CD4-positive, alpha-beta T cell treated with Interleukin-10 for 1 hour (primary cell): ENCODE measurements at places on chromosomes 2 and 18.

DNA sequence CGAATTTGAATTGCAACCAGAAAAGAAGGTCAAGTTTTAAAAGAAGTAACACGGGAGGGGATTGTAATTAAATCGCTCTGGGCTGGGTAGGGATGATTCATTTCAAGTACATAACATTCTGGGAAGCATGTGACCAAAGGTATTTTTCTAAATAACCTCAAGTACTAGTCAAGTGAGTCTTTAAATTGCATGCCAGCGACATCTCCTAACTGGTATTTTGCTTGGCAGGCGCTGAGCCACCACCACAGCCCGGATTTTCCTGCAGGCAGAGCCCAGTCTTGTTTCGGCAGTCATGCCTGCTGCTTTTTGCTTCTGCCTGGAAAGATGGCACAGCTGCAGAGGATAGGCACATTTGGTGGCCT, 33.7 kb upstream of the NPAS2 start:
- DNase-seq, result no peak

- DNase-seq, result no peak
These were observed 236.9 kb downstream of the LDLRAD4 start for GRCh38 chr18:13455471-13455870.

DNA sequence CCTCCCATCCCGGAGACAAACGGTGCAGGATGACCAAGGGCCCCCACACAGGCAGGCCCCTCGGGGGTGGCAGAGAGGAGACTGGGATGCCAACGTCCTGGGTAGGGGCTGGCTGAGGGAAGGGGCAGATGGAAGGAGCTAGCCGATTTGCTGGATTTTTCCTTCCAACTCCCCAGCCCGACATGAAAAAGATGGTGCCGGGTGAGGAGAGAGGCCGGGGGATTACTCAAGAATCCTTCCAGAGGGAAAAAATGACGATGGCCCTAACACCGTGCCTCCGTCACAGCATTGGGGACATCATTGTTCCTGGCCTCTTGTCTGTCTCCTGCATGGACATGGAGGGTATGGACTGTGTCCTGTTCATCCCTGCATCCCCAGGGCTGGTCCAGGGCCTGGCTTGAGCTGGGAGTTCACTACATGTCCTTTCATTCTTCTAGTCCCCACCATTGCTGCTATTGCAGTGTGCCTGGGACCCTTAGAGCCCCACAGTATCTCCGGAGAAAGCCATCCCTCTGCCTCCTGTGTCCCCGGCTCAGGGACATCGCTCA, 217.7 kb downstream of the TNS1 start:
- DNase-seq, result no peak

DNA sequence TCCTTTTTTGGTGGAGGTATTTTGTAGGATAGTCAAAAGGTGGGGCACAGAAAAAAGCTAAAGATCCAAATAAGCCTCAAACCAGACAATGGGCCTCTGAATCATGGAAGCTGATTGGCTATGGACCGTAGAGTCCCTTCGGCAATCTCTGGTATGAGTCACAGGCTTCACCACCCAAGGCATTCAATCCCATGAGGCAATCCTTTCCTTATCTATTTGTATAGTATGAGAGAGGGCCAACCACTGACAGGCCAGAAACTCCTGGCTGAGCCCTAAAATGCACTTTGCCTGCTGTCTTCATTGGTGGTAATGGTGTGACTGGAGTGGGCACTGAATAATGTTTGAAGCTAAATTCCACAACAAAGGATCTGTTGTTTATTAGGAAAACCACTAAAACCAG, 38.7 kb upstream of the MEX3C start:
- no peak for DNase-seq

GRCh38 chr2:38442643-38443541, 65.8 kb upstream of the ATL2 start:
- DNase-seq, result no peak

DNA sequence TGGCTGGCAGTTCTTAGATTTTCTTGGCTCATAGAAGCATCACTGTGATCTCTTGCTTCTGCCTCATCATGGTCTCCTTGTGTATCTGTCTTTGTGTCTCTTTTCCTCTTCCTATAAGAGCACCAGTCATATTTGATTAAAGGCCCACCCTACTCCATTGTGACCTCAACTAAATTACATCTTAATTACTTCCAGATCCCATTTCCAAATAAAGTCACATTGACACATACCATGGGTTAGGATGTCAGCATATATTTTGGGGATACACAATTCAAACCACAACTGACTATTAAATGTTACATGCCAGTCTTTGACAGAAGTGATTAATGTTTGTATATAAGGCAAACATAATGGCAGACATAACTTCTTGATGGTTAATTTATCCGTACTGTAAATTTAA, 27.3 kb upstream of the TMX3 start:
- DNase-seq, result no peak

GRCh38 chr2:174680221-174680620, 82.6 kb upstream of the WIPF1 start:
- DNase-seq, result no peak

DNA sequence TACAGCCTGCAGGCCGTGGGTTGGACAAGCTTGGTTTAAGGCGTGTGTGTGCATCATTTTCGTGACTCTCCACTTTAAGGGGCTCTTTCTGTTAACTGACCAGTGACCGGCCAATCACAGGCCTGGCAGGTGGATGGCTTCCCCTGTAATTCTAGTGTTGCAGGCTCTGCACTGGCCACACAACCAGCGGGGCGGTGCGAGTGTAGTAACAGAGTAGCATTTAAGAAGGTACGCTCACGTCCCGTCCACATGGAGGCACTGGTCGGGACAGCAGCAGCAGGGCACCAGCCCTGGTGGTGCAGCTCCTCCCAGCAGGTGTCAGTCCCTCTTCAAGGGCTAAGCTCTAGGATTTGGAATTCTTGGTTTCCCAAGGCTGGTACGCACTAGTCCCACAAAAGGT, 8.0 kb upstream of the ANO7 start:
- no peak for DNase-seq

- no peak for DNase-seq
These were observed 32.7 kb downstream of the QPCT start for GRCh38 chr2:37377187-37377532.
